CD4-positive, alpha-beta T cell treated with Interferon alpha-2 for 1 hour (primary cell): ENCODE measurements at places on chromosomes 13 and 19.
A peak's percentile ranks its signal among the peaks of the same experiment; 100 is the strongest.

- no peak for DNase-seq
These were observed 233.8 kb downstream of the SLC7A1 start for GRCh38 chr13:29361716-29362115.

GRCh38 chr13:37806666-37807065, 62.9 kb downstream of the TRPC4 start:
- DNase-seq, result no peak

- DNase-seq, result no peak
These were observed 43.5 kb downstream of the CCL25 start for GRCh38 chr19:8096071-8096470.

DNA sequence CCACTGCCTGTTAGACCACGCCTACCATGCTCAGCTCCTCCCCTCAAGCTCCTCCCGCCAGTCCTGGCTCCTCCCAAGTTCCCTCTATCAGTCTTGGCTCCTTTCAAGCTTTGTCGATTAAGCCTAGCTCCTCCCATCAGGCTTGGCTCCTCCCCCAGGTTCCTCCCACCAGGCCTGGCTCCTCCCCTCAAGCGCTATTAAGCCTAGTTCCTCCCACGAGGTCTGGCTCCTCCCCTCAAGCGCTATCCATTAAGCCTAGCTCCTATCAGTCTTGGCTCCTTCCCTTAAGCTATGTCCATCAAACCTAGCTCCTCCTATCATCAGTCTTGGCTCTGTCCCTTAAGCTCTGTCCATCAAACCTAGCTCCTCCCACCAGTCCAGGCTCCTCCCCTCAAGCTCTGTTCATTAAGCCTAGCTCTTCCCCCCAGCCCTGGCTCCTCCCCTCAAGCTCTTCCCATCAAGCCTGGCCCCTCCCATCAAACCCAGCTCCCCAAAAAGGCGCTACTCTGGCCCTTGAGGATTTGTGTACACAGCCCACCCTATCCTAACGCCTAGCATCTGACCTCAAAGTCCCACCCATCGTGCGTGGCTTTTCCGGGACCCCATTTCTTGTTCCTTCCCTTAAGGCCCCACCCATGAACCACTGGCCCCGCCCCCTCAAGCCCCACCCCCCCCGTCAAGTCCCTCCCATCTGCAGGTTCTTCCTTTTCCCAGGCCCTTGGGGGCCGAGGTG, 10.0 kb downstream of the CAMSAP3 start:
- peak; percentile 17 for DNase-seq

DNA sequence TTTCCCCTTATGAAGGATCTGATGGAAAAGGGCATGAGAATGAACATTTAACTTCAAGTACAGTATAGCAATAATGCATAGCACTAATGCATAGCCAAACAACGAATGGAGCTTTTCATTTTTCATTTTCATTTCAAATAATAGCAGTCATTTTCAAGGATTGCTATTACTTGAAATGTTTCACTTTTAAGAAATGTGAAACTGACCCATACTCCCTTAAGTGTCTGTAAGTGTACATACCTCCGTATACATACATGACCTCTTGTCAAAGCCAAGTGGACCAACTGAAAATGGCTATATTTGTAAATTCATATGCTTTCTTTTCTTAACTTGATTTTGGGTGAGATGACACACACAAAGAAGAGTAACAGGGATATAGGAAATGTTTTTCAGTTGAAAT, 3.8 kb downstream of the RAP2A start:
- no peak for DNase-seq

DNA sequence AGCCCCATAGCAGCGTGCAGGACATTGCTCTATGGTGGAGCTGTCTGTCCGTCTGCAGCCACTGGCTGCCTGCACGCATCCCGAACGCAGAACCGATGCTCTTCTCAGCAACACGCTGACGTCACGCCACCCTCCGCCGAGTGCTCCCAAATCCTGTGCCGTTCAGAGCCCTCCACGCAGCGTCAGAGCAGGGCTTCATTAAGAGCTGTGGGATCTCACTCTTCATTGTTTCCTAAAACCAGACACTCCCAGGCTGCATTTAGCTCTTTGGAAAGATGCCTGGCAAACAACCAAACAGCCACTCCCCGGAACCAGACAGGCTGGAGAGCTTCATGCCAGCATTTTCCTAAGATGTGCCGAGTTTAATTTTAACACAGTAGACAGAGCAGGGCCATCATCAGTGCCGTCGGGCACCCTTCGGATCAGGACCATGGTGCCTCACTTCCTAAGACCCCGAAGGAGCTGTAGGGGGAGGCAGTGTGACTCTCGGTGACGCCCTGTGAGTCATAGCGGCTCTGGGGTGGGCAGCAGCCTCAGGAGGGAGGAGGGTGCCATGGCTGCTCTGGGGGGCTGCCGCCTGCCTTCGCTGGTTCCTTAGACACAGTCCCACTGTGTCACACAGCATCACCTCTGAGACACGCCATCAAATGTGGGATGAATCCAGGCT, 131.5 kb upstream of the MCF2L start:
- DNase-seq, result no peak

- DNase-seq, result no peak
These were observed 181.3 kb downstream of the KDM4B start for GRCh38 chr19:5149932-5150901.

GRCh38 chr13:113905018-113905417, 41.1 kb upstream of the GAS6 start:
- DNase-seq, result no peak

GRCh38 chr13:41780715-41781706, 179.9 kb downstream of the VWA8 start:
- DNase-seq, result no peak

- DNase-seq, result no peak
These were observed 21.7 kb upstream of the CALM3 start for GRCh38 chr19:46579361-46579879.

GRCh38 chr19:12766051-12766521, 9.3 kb downstream of the HOOK2 start:
- peak; percentile 81 for DNase-seq

GRCh38 chr13:62931853-62932252, 1516.2 kb upstream of the PCDH20 start:
- no peak for DNase-seq

DNA sequence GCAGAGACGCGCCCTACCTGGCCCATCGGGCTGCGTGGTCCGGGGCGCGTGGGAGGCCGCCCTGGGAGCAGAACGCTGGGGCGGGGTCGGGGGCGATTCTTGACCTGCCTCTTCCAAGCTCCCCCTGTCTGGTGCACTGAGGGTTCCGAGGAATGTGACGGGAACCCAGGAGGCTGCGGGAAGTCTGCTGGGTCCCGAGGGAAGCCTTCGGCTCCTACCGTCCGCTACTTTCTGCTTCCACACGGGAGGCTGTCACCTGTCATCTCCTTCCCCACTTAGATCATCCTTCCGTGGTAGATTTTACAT, 781 bp upstream of the SPRYD7 start:
- no peak for DNase-seq

DNA sequence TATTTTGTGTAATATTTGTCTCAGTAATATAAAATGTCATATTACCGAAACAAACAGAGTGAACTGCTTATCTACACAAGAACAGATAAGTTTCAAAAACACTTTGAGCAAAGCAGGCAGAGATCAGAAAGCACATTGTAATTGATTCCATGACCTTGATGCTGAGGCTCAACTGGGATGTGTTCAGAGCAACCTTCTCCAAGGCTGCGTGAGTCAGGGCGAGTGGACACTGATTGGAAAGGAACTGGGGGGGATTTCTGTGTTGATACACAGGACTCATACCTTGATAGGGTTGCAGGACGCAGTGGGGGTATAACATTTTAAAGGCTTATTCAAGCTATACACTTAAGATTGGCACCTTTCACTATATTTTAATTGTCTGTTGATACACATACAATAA, 1136.3 kb downstream of the UQCRFS1 start:
- DNase-seq, result no peak

DNA sequence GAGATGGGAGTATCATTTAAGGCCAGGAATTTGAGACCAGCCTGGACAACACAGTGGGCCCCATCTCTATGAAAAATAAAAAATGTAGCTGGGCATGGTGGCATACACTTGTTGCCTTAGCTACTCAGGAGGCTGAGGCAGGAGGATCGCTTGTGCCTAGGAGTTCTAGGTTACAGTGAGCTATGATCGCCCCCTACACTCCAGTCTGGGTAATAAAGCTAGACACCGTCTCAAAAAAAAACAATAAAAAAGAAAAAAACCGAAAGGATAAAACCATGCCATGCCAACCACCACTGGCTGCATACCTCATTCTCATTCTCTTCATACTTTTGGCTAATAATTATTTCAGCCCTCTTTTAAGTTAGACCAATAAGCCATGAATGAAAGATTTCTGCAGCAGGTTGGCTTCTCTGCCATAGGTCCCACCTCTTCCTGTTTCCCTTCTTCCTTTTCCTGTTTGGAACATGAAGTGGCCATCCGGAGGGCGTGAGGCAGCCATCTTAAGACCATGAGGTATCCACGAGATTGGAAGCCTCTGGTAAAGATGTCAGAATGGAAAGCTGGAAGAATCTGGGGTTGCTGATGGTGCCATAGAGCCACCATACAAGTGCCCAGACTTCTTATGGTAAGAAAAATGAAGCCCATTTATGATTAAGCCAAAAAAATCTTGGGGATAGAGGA, 171.3 kb downstream of the CACNA1A start:
- no peak for DNase-seq

DNA sequence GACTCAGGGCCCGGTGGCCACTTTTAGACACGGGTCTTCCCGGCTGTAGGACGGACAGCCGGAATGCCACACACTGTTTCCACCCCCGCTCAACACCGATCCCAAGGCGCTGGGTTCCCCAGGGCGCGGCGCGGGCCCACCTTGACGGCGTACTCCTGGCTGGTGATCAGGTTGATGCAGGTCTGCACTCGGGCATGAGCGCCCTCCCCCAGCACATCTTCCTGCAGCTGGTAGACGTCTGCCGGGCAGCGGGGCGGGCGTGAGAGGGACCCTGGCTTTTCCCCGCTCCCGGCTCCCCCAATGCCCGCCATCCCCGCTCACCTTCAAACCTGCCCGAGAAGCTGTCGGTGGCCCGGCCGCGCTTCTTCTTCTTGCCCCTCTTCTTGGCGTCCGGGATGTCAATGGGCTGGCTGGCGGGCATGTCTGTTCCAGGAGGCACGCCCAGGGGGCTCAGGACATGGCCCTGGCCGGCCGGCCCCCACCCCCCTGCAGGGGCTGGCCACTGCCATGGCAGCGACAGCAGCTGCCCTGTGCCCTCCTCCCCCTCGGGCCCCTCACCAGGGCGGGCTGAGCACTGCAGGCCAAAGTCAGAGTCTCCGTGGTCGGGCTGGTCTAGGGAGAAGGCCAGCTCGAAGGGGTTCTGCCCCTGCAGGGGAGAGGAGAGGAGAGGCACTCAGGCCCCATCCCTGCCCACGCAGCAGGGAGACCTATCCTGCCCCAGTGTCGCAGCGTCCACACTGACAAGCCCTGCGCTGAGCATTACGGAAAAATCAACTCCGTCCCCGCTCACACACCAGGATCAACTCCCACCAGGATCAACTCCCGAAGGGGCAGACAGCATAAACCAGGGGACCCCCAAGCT, 4.8 kb downstream of the MKNK2 start:
- no peak for DNase-seq
